Epithelial cell of esophagus (primary cell): ENCODE measurements at places on chromosomes 6 and 20.

DNA sequence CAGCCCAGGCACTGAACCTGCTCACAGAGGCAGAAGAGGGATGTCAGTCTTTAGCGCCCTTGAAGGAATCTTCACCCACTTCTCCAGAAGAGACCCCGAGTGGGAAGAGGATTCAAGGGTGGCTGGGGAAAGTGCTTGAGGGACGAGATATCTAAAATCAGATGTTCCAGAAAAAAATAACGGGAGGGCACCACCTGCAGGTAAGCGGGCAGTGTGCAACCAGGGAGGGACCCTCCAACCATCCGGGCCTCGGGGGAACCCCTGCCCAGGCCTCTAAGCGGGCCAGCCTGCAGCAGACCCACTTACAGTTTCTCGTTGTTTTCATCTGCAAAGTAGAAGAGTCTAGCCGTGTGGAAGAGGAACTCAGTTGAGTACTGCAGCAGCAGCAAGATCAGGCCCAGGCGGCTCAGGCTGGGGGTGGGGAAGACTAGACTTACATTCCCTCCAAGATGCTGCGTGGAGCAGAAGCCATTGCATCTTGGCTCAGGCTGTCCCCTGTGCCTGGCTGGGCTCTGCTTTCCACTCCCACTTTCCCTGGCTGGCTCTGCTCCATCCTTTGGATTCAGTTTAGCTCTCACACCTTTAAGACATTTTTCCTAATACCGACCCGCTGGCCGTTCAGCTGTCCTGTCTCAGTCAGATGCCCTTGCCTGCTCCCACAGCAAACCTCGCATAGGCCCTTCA lies 71.0 kb downstream of the TRAM2 start:
- no peak for DNase-seq

- DNase-seq: no peak
Measured at GRCh38 chr6:82176616-82177015, 70.9 kb downstream of the IBTK start.

DNA sequence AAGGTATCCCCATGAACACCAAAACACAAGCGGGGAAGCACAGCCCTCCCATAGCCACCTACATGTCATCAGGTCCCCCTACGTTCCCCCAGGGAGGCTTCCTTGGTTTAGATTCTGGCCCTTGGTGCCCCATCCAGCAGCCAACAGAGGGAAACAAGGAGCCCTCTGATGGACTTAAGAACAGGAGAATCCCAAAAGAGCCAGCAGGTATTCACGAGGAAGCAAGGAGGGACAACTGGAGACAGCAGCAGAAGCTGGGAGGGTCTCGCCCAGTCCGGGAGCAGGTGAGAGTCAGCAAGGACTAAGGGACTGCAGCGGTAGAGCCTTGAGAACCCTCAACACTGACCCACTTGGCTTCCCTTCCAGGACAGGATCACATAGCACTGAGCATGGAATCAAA lies 58.4 kb upstream of the TOP1 start:
- DNase-seq: no peak

DNA sequence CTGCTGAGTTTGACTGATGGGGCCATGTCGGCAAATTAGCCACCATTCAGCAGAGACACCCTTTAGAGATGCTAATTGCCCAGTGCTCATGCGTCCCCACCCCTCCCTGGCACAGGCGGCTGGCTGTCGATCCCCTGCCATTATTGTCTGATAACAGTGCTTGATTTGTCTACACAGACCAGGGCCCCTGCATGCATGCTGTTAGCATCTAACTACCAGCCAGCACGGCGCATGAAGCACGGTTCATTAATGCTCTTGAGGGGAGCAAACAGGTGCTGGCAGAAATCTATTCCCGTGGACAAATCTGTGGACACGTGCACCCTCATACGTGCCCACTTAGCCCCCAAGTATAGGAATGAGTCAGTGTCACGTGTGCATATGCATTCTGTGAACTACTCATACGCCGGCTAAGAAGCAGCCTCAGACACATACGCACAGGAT lies 32.2 kb downstream of the KCNB1 start:
- no peak for DNase-seq
